Activated T-cell treated with anti-CD3 and anti-CD28 coated beads, Interleukin-2, amount 50 U/mL, for 24 hours (primary cell): ENCODE measurements at places on chromosomes 6 and 20.
A peak's percentile ranks its signal among the peaks of the same experiment; 100 is the strongest.

DNA sequence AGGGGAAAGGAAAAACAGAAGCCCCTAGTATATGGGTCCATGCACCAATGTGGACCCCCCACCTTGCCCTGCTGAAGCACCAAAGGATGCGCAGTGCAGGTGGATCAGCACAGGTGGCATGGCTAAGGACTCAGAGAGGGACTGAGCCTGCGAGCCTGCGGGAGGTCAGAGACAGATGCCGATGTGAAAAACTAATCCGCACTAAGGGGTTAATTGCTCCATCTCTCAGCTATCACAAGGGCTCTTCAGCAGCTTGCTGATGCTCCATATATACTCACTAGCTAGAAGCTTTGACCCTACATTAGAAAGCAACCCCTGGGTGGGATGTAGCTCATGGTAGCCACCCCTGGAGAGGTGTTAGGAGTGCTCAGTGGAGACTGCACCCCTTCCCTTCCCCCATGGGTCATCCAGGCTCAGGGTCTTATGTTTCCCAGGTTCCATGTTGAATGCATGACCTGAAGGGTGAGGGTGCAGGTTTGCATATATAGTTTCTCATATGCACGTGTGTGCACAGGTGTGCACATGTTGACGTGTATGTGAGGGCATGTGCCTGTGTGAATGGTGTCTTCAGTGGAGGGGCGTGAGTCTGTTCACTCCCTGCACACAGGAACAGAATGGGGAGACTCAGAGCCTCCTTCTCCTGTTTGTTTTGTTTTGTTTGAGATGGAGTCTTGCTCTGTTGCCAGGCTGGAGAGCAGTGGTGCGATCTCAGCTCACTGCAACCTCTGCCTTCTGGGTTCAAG is 13.4 kb upstream of the IP6K3 start:
- H3K4me1 ChIP-seq = no peaks in the 10 kb centered on the region
- no peak overlapping the region for H3K27ac ChIP-seq

DNA sequence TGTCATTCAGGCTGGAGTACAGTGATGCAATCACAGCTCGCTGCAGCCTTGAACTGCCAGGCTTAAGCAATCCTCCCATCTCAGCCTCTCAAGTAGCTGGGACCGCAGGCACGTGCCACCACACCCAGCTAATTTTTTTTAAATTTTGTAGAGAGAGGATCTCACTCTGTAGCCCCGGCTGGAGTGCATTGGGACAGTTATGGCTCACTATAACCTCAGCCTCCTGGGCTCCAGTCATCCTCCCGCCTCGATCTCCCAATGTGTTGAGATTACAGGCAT is 86.5 kb downstream of the SERAC1 start:
- H3K36me3 ChIP-seq = peaks cover 96% of the 10 kb centered on the region
- H3K4me1 ChIP-seq = peaks cover 2% of the 10 kb centered on the region
- no peak overlapping the region for H3K4me3 ChIP-seq
- H3K27ac ChIP-seq = no peak overlapping the region
- no peaks in the 10 kb centered on the region for H3K27me3 ChIP-seq
- no peak for DNase-seq

DNA sequence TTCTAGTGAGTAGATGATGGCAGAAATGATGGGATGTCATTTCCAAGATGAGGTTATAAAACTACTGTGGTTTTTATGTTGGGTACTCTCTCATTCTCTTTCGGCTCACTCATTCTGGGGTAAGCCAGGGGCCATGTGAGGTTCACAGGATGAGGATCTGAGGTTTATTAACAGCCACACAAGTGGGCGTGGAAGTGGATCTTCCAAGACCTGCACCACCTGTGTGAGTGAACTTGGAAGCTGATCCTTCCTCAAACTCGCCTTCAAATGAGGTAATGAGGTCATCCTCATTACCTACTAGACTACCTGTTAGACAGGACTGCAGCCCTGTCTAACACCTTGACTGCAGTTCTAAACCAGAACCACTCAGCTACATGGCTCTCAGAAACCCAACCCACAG is 45.1 kb upstream of the TAGAP start:
- no peaks in the 10 kb centered on the region for H3K36me3 ChIP-seq
- peak overlapping the region; percentile 63 for H3K27ac ChIP-seq
- no peak overlapping the region for H3K4me3 ChIP-seq
- DNase-seq = no peak
- no peaks in the 10 kb centered on the region for H3K27me3 ChIP-seq

- DNase-seq = no peak
- H3K36me3 ChIP-seq = no peaks in the 10 kb centered on the region
- no peak overlapping the region for H3K4me3 ChIP-seq
- no peaks in the 10 kb centered on the region for H3K4me1 ChIP-seq
Measured at GRCh38 chr20:17749978-17750721, 50.4 kb downstream of the BANF2 start.

DNA sequence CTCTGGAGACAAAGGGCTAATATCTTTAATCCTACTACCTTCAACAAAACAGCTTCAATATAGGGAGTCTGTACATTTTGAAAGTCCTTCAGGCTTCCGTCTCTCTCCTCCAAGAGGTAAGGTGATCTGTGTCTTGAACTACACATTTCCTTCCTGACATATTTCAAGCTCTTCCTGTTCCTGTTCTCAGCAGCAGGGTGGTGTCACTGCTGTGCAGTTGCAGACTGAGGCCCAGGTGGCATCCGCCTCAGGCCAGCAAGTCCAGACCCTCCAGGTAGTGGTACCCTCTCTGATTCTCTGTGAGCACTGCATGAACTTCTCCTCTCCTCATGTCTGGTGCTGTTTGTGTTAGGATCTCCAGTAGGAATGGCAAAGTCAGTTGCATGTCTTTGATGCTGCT is 7.8 kb downstream of the NFYA start:
- H3K36me3 ChIP-seq = peaks cover 93% of the 10 kb centered on the region
- peak; percentile 35 for DNase-seq
- peak overlapping the region; percentile 3 for H3K4me3 ChIP-seq
- peak overlapping the region; percentile 80 for H3K27ac ChIP-seq
- no peaks in the 10 kb centered on the region for H3K27me3 ChIP-seq

DNA sequence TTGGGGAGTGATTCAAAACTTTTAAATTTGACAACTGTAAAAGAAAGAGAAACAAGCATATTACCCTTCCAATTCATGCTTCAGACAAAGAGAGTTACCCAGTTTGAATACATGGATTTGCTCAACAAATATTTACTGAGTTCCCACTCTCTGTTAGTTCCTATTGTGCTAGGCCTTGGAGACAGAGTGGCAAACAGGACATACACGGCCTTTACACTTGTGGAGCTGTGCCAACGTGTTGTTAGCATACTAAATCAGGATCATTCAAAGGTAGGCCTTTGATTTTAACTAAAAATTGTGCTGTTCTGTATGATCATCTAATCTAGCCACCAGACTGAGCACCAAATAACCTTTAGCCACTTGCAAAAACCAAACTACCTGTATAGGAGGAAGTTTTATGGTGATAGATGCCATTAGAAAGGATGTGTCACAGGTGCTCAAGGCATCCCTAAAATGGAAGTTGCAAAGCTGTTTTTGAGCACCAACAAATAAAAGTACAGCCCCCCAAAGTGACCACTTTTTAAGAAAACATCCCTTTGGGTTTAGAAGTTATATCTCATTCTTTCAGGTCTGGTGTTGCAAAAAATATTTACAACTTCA is 84.5 kb downstream of the CHD6 start:
- H3K27me3 ChIP-seq = no peaks in the 10 kb centered on the region
- H3K4me1 ChIP-seq = peaks cover 13% of the 10 kb centered on the region
- peaks cover 51% of the 10 kb centered on the region for H3K36me3 ChIP-seq
- no peak overlapping the region for H3K4me3 ChIP-seq

DNA sequence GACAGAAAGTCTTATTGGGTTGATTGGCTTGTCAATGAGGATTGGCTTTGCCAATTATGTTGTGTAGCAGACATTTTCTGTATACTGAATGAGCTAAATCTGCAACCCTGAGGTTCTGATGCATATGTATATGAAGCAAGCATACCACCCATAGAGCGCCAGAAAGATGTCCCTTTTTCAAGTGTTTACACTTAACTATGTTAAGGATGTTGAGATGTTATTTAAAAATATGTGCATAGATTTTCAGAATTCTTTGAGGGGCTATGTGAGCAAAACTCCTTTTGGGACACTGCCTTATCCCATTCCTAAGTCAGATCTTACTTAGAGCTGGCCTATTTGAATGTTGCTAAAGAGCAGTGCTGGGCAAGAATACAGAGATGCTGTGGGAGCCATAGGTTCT is 1.9 kb downstream of the AIG1 start:
- H3K27ac ChIP-seq = no peak overlapping the region
- no peak for DNase-seq
- H3K4me3 ChIP-seq = no peak overlapping the region
- H3K27me3 ChIP-seq = no peaks in the 10 kb centered on the region
- H3K36me3 ChIP-seq = peaks cover 10% of the 10 kb centered on the region

GRCh38 chr6:98586163-98586562 is 248.2 kb upstream of the POU3F2 start:
- no peaks in the 10 kb centered on the region for H3K36me3 ChIP-seq
- H3K4me1 ChIP-seq = no peaks in the 10 kb centered on the region
- DNase-seq = no peak

- H3K27ac ChIP-seq = no peak overlapping the region
- H3K27me3 ChIP-seq = no peaks in the 10 kb centered on the region
- peaks cover 41% of the 10 kb centered on the region for H3K36me3 ChIP-seq
- no peak overlapping the region for H3K4me3 ChIP-seq
Measured at GRCh38 chr6:152268846-152269442, 368.2 kb downstream of the SYNE1 start.

DNA sequence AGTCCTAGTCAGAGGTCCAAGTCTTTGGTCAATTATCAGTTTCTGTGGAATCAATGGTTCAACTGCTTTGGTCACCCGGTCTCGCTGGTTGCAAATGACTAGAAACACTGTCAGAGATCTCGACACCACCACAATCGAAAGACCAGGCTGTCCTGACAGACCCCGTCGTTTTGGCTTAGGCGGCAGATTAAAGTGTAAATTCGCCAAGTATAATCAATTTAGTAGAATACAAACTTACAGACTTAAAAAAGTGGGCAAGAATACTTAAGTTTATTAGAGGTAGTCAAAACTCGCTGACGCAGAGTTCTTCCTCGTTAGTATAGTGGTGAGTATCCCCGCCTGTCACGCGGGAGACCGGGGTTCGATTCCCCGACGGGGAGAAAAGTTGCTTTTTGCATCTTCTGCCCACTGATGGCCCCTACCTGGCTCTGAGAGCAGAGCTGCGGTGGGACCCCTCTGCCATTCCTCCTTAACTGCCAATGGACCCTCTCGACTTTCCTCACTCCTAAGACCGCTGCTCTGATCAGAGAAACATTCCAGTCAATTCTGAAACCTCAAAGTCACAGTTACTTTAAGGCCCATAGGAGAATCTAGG is 30.6 kb upstream of the ZNF184 start:
- DNase-seq = peak; percentile 91
- peak overlapping the region; percentile 92 for H3K27ac ChIP-seq
- H3K36me3 ChIP-seq = no peaks in the 10 kb centered on the region
- H3K4me1 ChIP-seq = peaks cover 32% of the 10 kb centered on the region
- H3K4me3 ChIP-seq = peak overlapping the region; percentile 90

GRCh38 chr6:131183427-131184095 is 48.3 kb downstream of the AKAP7 start:
- no peaks in the 10 kb centered on the region for H3K36me3 ChIP-seq
- no peak for DNase-seq
- no peak overlapping the region for H3K4me3 ChIP-seq

DNA sequence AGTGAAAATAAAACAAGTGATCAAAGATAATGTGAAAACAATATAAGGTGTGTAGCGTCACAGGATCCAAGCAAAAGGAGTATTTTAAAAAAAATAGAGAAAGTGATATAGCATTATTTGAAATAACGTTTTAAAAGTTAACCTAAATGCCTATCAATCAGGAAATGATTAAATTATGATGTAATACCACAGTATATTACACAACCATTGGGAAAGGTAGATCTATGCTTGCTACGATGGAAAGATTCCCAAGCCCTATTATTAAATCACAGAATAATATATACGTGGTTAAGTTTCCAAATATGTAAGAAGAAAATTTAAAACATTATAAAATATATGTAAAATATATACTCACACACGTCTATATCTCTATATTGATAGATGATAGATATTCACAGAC is 15.4 kb upstream of the TCF21 start:
- H3K4me3 ChIP-seq = no peak overlapping the region
- peaks cover 53% of the 10 kb centered on the region for H3K27me3 ChIP-seq
- no peaks in the 10 kb centered on the region for H3K36me3 ChIP-seq
- H3K27ac ChIP-seq = no peak overlapping the region
- DNase-seq = no peak

DNA sequence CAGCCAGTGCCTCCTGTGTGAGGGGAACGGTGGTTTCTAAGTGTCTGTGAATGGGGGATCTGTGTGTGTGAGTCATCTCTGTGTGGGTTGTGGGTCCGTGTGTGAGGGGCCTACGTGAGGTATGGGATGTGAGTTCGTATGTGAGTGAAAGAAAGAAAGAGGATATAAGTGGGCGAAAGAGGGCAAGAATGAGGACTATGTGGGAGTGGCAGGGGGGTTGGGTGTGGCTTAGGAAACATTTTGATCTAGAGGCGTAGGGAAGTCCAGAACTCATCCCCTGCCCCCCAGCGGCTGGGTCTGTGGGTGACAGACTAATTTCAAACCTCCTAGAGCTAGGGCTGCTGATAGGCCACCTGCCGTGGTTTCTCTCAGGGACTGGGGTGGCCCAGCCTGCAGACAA is 35.5 kb downstream of the DHX35 start:
- peaks cover 33% of the 10 kb centered on the region for H3K4me1 ChIP-seq
- peak; percentile 73 for DNase-seq
- peak overlapping the region; percentile 56 for H3K4me3 ChIP-seq
- peak overlapping the region; percentile 88 for H3K27ac ChIP-seq

GRCh38 chr6:73506246-73506645 is 14.6 kb downstream of the EEF1A1 start:
- no peak for DNase-seq
- peaks cover 2% of the 10 kb centered on the region for H3K4me1 ChIP-seq
- peak overlapping the region; percentile 64 for H3K27ac ChIP-seq

GRCh38 chr6:89085409-89086205 is 5.1 kb downstream of the PNRC1 start:
- no peak overlapping the region for H3K4me3 ChIP-seq
- H3K4me1 ChIP-seq = peaks cover 46% of the 10 kb centered on the region
- H3K36me3 ChIP-seq = peaks cover 48% of the 10 kb centered on the region
- H3K27me3 ChIP-seq = no peaks in the 10 kb centered on the region

DNA sequence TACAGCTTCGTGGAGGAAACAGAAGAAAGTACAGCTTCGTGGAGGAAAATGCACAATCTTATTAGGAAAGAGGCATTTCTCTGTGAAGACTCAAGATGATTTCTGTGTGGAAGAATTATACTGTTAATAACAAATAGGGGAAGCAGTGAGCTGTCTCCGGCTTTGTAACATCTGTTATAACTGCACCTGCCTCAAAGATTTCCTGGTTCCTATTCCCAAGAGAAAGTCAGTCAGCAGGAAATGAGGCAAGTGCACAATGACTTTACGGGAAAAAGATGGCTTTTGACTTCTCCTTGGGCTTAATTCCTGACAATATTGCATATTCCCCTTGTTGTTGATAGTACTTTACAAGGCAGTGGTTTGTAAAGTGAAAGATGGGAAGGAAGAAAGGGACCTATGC is 538.5 kb downstream of the BMP2 start:
- no peaks in the 10 kb centered on the region for H3K27me3 ChIP-seq
- no peak for DNase-seq
- no peaks in the 10 kb centered on the region for H3K4me1 ChIP-seq
- no peak overlapping the region for H3K4me3 ChIP-seq
